ENCODE measurements at places on chromosomes 2 and 18.

GRCh38 chr2:63555931-63556330 is 32.3 kb downstream of the WDPCP start:
- no peak for DNase-seq

- no peak for DNase-seq
Measured at GRCh38 chr18:41972067-41972925, 17.3 kb downstream of the PIK3C3 start.

GRCh38 chr2:8197101-8197500 is 484.8 kb upstream of the ID2 start:
- DNase-seq, result no peak

- DNase-seq, result no peak
Measured at GRCh38 chr2:114609801-114610200, 167.4 kb downstream of the DPP10 start.

DNA sequence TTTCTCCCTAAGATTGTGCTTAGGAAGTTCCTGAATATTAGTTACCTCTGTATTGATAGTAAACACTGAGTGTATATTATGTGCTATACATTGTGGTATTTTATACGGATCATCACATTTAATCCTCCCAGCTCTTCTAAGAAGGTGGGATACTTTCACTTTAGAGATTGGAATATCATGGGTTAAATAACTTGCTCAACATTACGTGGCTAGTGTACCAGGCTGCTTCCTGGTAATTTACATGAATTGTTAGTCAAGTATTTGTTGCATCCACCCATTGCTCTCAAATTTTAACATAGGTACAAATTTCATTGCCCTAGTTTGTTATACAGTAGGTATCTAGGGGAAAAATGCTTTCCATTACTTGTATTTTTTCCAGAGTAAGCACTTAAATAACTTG is 21.4 kb downstream of the FAM98A start:
- no peak for DNase-seq

DNA sequence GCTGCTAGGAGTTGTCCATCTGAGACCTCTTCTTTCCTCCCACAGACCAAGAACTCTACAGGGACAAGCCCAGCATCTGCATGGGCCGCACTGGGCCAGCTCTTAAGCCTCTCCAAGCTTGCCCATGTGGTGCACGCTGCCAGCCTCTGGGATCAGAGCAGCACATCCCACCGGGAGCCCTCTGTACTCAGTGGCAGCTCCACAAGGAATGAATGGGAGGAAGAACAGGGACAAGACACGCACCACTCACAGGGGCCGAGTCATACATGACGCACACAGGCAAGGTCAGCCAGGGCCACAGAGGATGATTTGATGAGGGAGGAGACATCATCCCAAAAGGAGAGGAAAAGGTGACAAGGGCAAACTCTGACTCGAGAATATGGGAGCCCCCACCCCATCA is 268.3 kb downstream of the KLHL29 start:
- no peak for DNase-seq

DNA sequence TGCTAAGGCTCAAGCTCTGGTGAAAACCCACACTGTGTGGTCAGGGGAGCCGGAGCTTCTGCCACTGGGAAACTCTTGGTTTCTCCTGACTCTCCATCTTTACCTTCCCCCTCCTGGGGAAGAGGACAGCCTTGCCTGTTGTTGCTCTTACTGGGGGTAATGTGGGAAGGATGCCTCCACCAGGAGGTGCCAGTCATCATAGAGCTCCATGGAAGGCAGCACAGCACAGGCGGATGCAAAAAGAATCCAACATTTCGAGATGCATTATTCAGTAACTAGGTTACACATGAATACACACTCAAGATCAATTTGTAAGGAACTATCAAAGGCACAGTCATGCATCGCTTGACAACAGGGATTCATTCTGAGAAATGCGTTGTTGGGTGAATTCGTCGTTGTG is 322.6 kb downstream of the AFF3 start:
- DNase-seq, result peak; percentile 99

GRCh38 chr2:42060028-42060427 is 12.2 kb downstream of the PKDCC start:
- DNase-seq, result no peak

GRCh38 chr2:210586381-210586780 is 30.0 kb downstream of the CPS1 start:
- DNase-seq, result no peak

- no peak for DNase-seq
Measured at GRCh38 chr2:79903222-79904000, 390.6 kb downstream of the CTNNA2 start.

- DNase-seq, result no peak
Measured at GRCh38 chr2:224764565-224765236, 48.5 kb upstream of the CCDC195 start.

GRCh38 chr18:77084688-77085035 is 47.9 kb downstream of the MBP start:
- DNase-seq, result no peak

DNA sequence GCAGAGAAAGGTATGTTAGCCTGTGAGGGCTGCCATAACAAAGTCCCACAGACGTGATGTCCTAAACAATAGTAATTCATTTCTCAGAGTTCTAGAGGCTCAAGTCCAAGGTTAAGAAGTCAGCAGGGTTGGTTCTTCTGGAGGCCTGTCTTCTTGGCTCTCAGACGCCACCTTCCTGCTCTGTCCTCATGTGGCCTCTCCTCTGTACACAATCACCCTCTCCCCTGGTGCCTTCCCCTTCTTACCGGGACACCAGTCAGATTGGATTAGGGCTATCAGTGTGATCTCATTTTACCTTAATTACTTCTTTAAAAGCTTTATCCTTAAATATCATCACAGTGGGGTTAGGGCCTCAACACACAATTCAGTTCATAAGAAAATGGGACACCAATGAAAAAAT is 860.5 kb downstream of the RNF144A start:
- DNase-seq, result no peak

GRCh38 chr18:70128271-70128670 is 77.2 kb downstream of the RTTN start:
- no peak for DNase-seq

DNA sequence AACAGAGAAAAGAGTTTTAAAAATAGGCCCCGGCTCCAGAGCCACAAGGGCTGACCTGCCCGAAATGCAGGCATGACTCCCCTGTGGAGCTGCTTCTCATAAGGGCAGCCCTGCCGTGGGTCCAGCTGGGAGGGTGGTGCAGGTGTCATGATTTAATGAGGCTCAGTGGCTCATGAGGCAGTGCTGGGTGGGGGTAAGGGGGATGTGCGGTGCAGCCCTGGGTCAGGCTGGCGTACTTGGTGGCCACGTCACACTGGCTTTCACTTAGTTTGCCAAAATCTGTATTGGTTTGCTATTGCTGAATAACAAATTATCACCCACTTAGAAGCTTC is 33.6 kb downstream of the HJURP start:
- no peak for DNase-seq

DNA sequence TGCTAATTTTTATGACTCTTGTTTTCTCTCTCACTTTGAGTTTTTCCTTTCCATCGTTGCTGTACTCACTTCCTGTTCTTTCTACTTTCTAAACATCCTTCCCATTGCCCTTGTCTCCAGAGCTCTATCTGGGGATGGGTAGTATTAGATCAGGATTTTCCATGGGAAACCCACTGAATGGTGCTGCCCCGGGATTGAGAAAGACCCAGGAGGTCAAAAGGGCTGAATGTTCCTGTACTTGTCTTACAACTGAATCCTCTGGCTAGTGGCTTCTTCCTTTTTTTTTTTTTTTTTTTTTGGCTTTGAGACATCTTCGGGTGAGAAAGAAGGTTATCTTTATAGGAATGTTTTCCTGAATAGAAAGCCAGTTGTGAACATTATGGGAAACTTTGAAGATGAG is 364.8 kb upstream of the SLC14A2 start:
- DNase-seq, result no peak

GRCh38 chr2:33133454-33133952 is 186.8 kb downstream of the LTBP1 start:
- no peak for DNase-seq

DNA sequence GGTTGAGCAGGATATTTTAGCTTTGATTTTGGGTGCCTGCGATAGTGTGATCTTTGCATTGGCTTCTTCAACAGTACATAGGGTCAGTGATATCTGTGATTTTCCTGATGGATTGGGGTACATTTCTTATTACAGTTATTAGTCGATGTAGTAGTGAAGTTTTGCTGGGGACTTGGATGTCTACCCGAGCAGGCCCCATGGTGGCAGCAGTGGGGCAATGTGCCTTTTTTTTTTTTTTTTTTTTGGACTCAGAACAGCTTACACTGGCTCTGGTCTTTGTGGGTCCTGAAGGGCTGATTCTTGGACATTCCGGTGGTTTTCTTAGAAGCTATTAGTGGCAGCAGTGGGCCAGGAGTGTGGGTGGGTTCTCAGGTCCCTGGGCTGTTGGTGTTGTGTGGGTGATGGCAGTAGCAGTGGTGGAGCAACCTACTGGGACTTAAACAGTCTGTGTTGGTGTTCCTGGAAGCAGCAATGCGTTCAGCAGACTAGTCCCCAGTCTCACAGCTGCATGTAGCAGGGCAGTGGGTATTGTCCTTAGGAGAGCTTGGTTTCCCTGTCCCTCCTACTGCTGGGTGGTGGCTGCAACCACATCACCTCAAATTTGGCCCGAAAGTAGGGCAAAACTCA is 53.7 kb upstream of the SLC4A10 start:
- DNase-seq, result peak; percentile 13

GRCh38 chr2:234240917-234241316 is 190.4 kb downstream of the SPP2 start:
- DNase-seq, result peak; percentile 61

- no peak for DNase-seq
Measured at GRCh38 chr2:86769838-86770237, 20.9 kb downstream of the CD8A start.

Measured in ACHN (cell line).